Adipocyte (in vitro differentiated cells): ENCODE measurements at places on chromosomes 5 and 9.

GRCh38 chr5:171538681-171539080, 119.2 kb downstream of the FGF18 start:
- DNase-seq: no peak

DNA sequence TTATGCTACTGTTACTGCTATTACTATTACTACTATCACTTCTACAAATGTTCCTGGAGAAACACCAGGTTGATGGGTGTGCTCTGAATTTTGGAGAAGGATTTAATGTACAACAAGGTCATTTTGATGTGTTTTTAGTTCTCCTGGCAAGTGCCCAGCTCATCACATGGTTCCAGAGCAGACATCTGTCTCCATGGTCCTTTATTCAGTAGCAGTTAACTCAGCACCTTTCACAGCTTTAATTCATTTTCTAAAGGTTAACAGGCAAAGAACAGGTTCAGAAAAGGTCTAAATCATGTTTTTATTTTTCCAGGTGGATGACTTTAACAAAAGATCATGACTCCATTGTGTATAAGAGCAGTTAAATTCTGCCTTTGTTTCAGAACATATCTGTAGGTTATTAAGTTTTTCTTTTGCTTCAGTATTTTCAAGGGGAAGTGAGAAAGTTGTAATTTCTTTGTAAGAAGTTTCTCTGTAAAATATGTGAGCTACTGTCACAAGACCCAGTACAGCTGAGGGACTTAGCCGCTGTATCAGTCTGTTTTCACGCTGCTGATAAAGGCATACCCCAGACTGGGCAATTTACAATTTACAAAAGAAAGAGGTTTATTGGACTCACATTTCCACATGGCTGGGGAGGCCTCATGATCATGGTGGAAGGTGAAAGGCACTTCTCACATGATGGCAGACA, 41.9 kb downstream of the MTRR start:
- DNase-seq: no peak

GRCh38 chr9:105269593-105269992, 25.1 kb downstream of the SLC44A1 start:
- DNase-seq: no peak

DNA sequence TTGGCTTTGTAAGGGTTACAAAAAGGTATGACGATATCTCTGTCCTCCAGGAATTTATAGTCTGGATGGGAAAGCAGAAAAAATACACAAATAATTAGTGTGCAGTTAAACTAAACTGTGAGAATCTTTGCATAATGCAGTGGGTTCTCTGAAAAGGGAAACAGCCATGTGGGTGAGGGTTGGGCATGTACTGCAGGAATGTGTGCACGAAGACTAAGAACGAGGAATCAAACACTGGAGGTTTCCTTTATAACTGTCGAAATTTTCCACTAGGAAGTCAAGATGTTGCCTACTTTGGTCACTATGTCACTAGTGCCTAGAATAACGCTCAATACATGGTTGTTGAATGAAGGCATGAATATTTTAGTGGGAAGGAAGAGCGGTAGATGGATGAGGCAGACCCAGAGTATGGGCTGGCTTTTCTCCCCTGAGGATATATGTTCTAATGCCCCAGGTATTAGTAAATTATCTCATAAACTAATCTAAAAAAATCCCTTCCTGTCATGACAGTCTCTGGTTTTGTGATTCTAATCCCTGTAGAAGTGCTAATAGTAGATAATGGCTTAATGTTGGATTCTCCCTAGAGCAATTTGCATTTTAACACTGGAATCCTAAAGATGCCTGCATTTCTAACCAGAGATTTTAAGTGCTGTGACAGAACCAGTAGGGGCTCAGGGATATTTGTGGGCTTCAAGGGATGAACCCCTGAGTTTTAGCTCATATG, 227.3 kb downstream of the NMUR2 start:
- DNase-seq: no peak

DNA sequence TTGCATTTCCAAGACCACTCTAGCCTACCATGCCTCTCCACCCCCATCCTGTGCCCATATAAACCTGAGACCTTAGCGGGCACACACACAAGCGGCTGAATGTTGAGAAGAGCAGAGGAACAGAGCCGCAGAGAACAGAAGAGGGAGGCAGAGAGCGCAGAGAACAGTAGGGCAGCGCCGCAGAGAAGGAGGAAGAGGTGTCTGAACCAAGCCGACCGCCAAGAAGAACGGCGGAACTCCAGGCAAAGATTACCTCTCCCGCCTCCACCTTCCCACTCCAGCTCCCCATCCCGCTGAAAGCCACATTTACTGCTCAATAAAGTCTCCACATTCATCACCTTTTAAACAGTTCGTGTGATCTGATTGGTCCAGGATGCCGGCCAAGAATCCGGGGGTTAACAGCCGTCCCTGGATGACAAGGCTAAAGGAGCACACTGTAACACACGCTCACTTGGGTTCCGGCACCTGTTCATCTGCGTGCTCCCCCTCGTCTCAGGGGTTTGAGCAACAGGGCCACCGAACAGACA, 33.2 kb downstream of the GRIN3A start:
- peak; percentile 25 for DNase-seq

DNA sequence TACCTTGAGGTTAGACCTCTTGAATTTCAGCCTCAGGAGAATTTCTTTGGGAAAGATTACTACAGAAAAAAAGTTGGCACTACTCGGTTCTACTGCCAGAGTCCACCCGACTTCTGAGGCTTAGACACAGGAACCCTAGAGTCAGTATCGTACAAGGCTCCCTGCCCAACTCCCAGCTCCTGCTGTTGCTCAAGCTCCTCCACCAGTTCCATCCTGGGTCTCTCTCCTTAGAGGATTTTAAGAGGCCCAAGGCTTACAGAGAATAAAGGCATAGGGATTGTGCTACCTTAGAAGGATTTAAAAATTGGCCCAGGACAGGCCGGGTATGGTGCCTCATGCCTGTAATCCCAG, 29.0 kb upstream of the SSBP2 start:
- no peak for DNase-seq

DNA sequence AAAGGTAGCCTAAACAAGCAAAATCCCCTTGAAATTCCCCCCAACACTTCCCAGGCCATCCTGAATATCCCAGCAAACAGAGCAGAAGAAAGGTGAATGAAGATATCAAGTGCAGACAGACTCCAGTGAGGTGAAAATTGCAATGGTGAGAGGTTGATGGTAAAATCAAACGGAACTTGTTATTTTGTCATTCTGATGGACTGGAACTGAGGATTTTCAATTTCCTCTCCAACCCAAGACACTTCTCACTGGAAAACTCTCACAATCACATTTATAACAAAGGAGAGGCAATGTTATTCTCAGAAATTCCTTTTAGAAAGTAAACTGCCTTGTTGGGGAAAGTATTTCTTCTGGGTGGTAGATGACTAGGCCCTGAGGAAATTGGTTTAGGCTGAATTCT, 412.4 kb upstream of the C9orf72 start:
- no peak for DNase-seq

DNA sequence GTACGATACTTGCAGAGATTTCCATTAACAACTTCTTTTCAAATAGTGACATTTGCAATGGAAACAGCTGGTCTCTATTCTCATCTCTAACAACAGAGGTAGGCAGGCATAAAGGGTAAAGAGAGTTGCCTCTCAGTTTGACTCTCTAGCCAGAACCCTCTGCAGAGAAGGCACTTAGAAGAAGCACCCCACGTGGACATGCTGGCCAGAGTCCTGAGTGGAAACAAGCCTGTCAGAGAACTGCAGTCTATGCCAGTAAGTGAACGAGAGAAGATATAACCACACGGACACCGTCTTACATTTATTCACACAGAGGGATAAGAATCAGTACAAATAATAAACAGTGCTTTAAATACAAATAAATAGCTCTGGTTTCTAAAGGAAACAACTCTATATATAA, 11.0 kb upstream of the LHX6 start:
- DNase-seq: no peak

DNA sequence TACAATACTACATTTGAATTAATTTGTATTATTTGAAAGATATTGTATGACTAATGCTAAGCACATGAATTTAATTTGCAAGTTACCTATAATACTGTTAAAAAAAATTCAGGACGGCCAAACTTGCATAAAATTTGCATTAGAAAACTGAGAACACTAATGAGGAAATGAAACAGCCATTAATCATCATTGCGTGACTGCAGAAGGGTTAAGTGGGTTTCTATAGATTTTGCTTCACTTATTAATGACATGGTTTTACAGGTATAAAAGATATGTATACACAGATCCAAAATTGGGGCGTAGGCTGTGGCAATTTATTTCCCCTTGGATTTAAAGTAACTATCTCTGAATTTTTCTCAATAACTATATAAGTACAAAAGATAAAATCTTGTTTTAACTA, 882.6 kb downstream of the PTPRD start:
- DNase-seq: no peak

GRCh38 chr5:173613433-173614159, 2.9 kb downstream of the BOD1 start:
- no peak for DNase-seq

- no peak for DNase-seq
Observed at GRCh38 chr5:127612441-127613141, 36.3 kb upstream of the CTXN3 start.

DNA sequence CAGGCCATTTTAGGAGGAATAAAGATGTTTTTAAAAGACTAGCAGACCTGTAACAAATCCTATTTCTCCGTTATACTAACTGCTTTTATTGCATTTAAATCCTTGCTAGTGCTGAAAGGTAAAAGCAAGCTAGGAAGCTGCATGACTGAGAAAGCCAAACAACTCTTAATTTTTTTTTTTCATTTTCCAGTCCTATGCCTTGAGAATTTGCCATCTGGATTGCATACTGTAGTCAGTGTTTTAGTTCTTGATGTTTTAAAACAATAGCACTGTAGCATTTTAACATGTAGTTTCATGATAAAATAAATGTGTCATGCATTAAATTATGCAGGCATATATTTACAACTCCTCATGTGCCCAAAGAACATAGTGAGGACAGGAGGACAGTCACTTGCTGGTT, 108.4 kb upstream of the FGF10 start:
- DNase-seq: no peak

GRCh38 chr9:86741311-86742208, 205.7 kb downstream of the GAS1 start:
- DNase-seq: peak; percentile 59

- no peak for DNase-seq
Observed at GRCh38 chr9:27504259-27504658, 19.8 kb upstream of the IFNK start.

GRCh38 chr9:130862747-130863146, 27.7 kb downstream of the ABL1 start:
- DNase-seq: no peak

DNA sequence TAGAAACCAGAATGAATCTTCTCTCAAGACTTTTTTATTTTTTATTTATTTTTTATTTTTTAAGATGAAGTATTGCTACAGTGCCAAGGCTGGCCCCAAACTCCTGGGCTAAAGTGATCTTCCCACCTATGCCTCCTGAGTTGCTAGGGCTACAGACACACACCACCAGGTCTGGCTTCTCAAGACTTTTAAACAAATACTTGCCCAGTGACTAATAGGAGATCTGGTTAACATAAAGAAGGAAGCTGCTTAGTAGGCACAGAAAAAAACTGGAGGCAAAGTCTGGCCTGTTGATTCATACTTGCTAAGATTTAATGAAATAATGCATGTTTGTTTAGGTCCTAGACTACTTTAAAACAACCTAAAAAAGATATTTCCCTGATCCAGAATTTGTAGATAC, 43.8 kb downstream of the SLC38A9 start:
- DNase-seq: peak; percentile 81

GRCh38 chr5:80590766-80591165, 20.7 kb upstream of the ANKRD34B start:
- DNase-seq: no peak

- DNase-seq: peak; percentile 52
Observed at GRCh38 chr9:77291714-77292113, 114.4 kb downstream of the VPS13A start.

DNA sequence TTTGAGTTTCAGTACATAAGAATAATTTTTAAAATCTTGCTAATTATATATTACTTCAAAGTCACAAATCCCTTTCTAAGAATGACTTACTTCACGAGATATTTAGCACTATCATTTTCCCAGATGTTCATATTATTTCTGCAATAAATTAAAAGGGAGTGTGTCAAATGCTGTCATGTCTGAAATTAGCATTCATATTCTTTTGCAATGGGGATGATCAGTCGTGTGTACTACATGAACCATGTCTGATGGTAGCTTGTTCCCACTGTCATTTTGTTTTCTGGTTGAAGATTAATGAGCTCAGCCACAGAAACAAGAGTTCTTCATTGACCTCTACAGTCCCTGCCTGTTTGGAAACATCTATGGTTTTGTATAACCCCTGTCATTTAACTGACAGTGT, 30.1 kb downstream of the OTULINL start:
- DNase-seq: no peak

- DNase-seq: no peak
Observed at GRCh38 chr9:6965566-6965965, 207.8 kb downstream of the KDM4C start.
